ENCODE measurements at places on chromosomes 7 and 10.
A peak's percentile ranks its signal among the peaks of the same experiment; 100 is the strongest.

GRCh38 chr7:142785841-142786250 lies 15.1 kb downstream of the PRSS2 start:
- DNase-seq, result peak; percentile 52

DNA sequence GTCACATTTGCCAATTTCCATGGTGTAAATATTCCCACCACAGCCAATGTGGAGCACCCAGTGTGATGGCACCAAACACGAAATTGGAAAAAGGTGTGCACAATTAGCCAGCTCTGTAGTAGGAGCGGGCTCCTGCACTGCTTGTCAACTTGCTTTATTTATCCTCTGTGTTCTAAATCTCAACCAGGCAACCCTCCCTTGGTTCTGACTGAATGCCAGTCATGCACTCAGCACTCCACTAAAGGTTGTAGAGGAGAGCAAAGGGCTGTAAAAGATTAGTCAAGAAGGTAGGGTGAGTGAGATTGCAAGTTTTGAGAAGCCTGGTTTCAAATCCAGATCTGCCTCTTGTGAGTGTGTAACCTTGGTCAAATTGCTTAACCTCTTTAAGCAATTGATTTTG lies 71.5 kb upstream of the EGR2 start:
- DNase-seq, result no peak

- DNase-seq, result no peak
Measured at GRCh38 chr10:80686734-80687475, 149.2 kb downstream of the SH2D4B start.

GRCh38 chr7:117666031-117666430 lies 186.2 kb downstream of the CFTR start:
- no peak for DNase-seq

DNA sequence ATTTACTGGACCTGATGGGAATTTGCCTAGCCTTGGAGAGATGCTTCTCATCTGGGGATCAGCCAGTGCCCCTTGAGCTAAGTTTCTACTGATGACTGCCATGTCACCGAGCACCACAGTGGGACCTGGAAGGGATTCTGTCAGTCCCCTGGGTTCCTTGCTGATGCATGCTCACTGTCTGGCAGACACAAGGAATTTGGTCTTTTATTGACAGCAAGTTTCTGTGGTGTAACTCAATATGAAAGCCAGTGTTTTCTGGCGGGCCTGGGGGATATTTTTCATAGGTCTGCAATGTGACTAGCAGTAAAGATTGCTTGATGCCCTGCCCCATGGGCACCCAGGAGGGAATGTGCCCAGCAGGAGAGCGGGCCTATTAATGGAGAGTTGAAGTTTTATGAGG lies 30.7 kb downstream of the MAP3K8 start:
- DNase-seq, result no peak

- no peak for DNase-seq
Measured at GRCh38 chr7:21173436-21173835, 254.4 kb upstream of the SP4 start.

- no peak for DNase-seq
Measured at GRCh38 chr10:101643546-101643945, 51.4 kb downstream of the FBXW4 start.

- DNase-seq, result no peak
Measured at GRCh38 chr7:44051611-44052220, 7.2 kb downstream of the DBNL start.

- no peak for DNase-seq
Measured at GRCh38 chr10:11776080-11776479, 33.9 kb downstream of the ECHDC3 start.

DNA sequence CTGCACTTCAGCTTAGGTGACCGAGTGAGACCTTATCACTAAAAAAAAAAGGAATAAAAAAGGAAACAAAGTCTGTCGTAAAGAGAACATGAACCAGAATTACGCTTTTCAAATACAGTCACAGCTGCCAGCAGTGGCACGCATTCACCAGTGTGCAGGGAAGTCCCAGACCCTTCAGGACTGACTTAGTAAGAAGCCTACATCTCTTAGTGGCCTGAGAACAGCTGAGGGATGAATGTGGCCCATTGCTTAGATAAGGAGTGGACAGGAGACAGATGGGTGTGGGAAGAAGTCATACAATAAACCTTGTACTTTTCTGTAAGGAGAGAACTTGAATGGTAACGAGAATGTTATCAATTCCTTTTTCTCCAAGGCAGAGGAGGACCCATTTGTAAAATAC lies 178.5 kb downstream of the JCAD start:
- no peak for DNase-seq

DNA sequence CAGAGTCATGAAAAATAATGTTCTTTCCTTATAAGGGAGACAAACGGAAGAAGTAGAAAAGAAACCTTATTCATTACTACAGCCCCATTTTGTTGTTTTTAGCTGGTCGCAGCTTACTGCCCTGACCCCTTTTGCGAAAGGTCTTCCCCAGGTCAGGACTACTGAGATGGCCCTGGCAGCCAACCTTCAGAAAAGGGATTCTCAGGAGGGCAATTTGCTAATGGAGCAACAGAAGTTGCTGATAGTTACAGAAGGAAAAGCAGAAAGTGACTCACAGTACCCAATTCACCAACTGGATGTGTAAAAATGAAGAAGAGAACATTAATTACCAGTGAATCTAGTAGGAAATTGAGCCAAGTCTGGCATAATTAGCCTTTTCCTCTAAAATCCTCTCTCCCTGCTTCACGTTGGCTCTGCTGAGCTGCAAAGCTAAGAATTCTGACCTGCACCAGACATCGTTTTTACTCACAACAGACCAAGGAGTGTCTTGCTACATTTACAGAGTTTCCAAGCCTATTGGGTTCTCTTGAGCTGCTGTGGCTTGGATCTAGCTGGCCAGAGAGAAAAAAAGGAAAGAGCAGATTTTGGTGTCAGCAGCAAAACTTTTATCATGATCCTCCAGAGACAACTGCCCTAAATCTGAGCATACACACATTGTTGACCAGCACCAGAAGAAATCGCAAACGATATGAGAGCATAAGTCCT lies 499.9 kb upstream of the FZD8 start:
- no peak for DNase-seq

DNA sequence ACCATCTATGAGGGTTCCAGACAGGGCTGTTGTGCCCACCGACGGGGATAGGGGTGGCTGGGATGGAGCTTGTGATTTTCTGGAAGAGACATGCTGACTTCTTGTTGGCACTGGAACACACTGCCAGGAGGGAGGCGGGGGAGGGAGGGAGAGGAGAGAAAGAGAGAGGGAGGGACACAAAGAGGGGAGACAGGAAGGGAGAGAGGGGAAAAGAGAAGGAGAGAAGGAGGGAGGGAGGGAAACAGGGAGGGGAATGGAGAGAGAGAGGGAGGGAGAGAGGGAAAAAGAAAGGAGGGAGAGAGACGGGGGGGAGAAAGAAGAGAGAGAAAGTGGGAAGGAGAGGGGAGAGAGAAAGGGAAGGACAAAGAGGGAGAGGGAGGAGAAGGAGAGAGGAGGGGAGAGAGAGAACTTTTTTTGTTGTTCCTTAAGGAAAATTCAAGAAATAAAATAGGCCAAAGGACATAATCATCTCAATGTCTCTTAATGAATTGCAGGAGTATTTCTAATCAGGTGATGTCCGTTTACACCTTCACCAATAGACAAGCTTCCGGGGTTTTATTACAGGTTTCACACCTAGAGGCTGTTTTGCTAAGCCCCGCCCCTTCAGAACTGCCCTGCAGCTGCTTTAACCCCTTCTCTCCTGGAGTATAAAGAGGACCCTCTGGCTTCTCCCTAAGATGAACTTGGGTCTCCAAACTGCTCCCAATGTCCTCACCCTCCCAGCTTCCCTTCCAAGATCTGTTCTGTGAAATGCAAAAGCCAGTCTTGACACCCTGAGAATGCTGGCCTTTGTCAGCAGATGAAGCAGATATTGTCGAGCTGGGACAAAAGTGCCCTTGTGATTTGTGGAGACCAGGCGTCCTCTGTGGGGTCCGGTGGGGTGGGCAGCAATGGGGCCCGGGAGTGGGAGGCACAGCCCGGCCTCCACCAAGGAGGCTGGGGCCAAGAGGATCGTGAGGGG lies 82.0 kb upstream of the GTF2IRD1 start:
- DNase-seq, result no peak

GRCh38 chr10:89091496-89091895 lies 100.9 kb downstream of the FAS start:
- DNase-seq, result no peak

- no peak for DNase-seq
Measured at GRCh38 chr7:94261067-94261466, 133.6 kb upstream of the COL1A2 start.

GRCh38 chr7:22843681-22844309 lies 21.1 kb upstream of the TOMM7 start:
- no peak for DNase-seq

DNA sequence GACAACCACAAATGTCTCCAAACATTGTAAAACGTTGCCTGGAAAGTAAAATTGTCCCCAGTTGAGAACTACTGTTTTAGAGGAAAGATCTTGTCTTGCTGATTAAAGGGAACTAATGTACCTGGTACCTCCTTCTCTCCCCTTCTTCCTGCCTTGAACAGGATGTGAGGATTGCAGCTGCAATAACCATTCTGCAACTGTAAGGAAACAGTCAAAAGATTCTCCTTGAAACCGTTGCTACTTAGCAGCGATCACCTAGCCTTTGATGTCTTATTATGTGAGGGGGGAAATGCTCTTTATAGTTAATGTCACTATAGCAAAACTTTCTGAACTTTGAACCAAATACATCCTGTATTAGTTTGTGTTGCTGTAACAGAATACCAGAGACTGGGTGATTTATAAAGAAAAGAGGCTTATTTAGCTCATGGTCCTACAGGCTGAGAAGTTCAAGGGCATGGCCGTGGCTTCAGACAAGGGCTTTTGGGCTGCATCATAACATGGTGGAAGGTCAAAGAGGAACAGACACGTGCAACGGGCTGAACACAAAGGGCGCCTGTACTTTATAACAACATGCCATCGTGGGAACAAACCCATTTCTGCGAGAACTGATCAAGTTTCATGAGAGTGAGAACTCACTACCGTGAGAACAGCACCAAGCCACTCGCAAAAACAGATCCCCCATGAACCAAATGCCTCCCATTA lies 54.2 kb upstream of the PARD3 start:
- DNase-seq, result no peak

DNA sequence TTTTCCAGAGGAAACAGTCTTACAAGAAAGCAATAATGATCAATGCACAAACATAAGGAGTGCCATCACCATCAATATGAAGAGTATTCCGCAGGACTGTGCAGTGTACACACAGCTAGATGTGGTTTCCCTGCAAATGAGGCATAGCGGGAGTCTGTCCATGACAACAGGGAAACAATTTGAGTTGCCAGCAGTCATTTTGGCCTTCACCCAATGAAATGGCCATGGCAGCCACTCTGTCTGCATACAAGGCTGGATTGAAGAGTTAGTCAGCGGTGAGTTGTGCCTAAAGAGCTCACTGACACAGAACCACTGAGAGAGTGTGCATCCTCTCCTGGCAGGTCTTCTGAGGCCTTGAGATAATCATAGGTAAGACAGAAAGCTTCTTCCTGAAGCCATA lies 303.3 kb downstream of the IPMK start:
- DNase-seq, result no peak

DNA sequence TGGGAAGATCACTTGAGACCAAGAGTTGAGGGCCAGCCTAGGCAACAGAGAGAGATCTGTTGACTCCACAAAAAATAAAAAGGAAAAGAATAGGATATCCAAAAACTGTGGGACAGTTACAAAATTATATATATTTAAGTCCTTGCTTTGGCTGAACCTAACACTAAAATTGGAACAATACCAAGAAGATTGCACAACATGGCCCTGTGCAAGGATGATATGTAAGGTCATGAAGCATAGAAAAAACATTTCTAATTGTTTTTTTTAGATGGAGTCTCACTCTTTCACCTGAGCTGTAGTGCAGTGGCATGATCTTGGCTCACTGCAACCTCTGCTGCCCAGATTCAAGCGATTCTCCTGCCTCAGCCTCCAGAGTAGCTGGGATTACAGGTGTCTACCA lies 139.0 kb downstream of the TPST1 start:
- DNase-seq, result no peak

- DNase-seq, result no peak
Measured at GRCh38 chr7:1421020-1421790, 38.1 kb downstream of the MICALL2 start.

DNA sequence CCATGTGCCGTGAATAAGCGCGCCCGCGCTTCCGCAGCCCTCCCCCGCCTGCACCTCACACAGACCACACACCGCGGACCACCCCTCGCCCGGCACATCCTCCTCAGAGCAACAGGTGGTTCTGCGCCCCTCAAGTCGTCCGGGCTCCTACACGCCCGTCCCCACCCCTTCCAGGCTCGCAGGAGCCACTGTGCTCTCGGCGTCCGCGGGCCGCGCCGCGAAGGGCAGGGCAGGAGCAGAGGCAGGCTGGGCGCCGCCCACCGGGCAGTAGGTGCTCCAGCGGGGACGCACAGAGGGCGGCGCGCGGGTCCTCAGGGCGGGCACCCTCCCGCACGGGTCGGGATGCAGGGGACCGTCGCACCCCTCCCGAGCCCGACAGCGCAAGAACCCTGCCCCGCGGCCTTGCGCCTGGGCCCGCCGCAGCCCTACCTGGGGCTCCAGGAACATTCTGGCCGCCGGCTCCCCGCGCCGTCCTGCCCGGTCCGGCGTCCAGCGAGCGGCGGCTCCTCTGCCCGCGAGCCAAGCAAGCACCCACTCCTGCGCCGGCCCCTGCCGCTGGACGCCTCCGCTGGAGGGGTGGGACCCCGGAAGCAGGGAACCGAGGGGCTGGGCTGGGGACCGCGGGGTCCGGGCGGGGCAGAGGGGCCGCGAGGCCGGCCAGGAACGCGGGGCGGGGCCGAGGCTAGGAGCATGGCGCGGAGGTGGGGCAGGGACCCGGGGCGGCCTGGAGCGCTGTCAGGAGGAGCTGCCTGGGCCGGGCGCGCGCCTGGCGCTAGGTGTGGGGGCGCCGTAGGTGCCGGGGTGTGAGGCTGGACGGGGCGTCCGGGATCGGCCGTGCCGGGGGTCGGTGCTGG lies 37.4 kb downstream of the RASGEF1A start:
- no peak for DNase-seq

GRCh38 chr7:129774359-129774758 lies 162.8 kb downstream of the NRF1 start:
- no peak for DNase-seq

DNA sequence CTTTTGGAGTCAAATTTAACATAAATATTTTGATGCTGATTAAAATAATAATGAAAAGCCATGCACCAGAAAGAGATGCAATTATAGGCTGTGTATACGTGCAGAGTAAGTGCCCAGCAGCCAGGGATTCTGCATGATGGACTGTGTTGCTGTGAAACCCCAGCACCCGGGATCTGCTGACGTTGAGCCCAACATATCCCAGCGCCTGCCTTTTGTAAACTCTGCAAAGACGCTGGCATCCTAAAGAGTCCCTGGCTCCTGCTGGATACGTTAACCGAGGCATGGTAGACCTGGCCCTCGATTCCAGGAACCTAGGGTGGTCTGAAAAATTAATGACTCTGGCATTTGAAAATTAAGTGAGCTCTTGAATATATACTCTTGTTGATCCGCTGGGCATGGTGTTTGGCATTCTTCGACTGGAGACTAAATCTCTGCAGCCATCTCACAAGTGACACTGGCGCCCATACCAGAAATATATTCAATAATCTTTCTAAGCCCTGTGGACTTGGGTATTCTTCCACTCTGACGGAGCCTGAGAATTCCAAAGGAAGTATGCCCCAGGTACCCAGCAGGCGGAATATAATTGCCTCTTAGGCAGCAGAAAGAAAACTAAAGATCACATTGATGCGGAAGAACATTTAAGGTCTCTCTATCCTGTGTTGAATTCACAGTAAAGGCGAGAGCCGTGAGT lies 191.2 kb upstream of the SH2B2 start:
- DNase-seq, result no peak

All from stimulated activated CD8-positive, alpha-beta memory T cell treated with anti-CD3 and anti-CD28 coated beads, Interleukin-7, amount 100 ng/mL, for 1 hour (primary cell).